ENCODE measurements at places on chromosomes 12 and 14.

GRCh38 chr12:71186571-71187288 lies 28.9 kb upstream of the TSPAN8 start:
- DNase-seq: no peak

DNA sequence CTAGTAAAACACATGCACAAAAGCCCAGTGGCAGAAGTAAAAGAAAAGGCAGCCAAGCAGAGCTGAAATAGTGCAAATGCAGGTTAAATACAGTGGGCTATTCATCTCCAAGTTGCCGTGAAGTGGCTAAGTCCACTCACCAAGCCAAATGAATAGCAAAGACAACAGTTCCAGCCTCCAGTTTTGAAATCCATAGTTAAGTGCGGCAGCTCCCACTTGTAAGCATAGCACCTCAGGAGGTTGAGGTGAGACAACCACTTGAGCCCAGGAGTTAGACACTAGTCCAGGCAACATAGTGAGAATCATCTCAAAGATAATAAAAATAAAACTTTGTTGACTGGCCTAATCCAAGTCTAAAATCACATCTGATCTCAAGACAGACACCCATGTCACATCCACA lies 9.8 kb upstream of the PHLDA1 start:
- no peak for DNase-seq

DNA sequence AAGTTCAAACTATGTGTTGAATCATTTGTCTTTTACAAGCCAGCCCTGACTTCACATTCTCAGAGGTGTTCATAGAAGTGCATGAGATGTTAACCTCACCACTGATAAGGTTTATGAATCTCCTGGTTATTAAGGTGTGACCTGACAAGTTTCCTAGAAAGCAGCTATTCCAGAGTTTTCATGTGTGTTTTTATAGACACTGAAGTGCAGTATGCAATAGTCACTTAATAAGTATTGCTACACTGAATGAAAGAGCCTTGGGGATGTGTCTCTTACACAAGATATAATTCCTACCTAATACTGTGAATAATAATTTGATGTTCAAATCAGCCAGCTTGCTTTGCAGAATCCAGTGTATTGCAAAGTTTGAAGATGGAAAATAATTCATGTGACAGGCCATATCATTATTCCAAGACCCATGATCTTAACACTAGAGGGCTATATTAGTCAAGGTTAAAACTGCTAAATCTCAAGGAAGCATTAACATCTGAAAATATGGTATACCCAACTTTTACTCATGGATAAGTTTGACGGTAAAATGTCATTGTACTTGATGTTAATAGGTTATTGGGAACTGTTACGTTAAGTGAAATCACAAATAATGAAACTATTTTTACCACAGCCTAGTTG lies 13.0 kb downstream of the SLC25A3 start:
- DNase-seq: no peak

DNA sequence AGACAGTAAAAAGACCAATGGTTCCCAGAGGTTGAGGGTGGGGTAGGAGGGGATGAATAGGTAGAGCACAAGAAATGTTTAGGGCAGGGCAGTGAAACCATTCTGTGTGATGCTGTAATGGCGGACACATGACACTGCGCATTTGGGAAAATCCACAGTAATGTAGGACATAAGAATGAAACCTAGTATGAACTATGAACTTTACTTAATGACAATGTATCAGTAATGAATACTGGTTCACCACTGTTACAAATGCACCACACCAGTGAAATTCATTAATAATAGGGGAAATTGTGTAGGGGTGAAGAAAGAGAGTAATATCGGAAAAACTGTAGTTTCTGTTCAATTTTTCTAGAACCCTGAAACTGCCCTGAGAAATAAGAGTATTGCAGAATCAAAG lies 5.6 kb downstream of the ERH start:
- no peak for DNase-seq

DNA sequence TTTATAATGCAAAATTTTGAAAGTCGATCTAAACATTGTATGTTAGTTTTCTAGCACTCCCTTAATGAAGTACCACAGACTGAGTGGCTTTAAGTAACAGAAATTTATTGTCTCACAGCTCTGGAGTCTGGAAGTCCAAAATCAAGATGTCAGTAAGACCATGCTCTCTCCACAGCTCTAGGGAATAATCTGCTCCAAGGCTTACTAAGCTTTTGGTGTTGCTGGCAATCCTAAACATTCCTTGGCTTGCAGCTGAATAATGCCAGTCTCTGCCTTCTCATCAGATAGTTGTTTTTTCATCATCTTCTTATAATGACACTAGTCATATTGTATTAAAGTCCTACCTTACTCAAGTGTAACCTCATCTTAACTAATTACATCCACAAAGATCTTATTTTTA lies 102.2 kb downstream of the RASSF9 start:
- no peak for DNase-seq

GRCh38 chr12:19373586-19373985 lies 65.7 kb upstream of the AEBP2 start:
- DNase-seq: no peak

- DNase-seq: no peak
These were observed 145.1 kb downstream of the SLC25A21 start for GRCh38 chr14:37027188-37027824.

DNA sequence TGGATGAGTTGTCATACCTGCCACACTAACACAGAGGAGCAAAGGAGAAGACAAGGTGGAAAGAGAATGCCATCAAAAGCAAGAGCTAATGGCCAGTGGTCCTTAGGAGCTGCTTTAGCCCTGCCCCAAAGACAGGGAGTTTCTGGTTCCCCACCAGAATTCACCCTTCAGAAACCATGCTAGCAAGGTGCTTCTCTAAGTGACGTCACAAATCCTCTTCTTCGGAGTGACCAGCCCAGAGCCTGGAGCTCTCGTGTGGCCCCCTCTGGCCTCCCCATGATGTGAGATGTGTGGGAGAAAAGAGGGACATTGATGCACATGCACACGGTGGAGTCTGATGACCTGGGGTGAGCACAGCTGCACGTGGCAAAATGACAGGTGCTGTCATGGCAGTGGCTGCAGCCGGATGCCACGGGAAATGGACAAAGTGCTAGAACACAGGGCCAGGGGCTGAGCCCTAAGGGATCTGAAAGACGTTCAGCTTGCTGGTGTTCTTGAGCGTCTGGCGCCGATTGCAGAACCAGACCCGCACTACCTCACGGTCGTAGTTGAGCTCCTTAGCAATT lies 16.9 kb upstream of the TFCP2 start:
- DNase-seq: no peak

- no peak for DNase-seq
These were observed 783.8 kb downstream of the VRK1 start for GRCh38 chr14:97581016-97581415.

GRCh38 chr14:57797160-57797559 lies 68.7 kb downstream of the SLC35F4 start:
- no peak for DNase-seq

- DNase-seq: no peak
These were observed 9.2 kb downstream of the CD69 start for GRCh38 chr12:9751204-9752144.

- no peak for DNase-seq
These were observed 244.8 kb downstream of the IPO8 start for GRCh38 chr12:30450872-30451271.

DNA sequence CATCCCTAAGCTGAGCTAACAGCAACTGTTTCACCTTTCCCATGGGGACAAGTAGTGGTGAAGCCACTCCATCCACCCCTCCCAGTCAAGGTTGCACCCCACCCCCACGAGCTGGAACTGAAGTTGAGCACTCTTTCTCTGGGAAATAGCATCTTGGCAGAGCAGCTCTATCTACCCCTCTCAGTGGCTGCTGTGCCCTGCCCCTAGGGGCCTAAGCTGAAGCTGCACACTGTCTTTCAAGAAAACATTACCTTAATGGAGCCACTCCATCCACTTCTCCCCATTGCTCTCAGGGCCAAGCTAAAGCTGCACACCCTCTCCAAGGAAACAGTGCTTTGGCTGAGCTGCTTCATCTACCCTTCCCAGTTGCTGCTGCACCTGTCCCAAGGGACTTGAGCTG lies 170.6 kb upstream of the CCDC196 start:
- DNase-seq: peak; percentile 29

GRCh38 chr14:50892255-50892654 lies 20.4 kb downstream of the ABHD12B start:
- no peak for DNase-seq

GRCh38 chr12:106804668-106805067 lies 30.2 kb downstream of the RIC8B start:
- no peak for DNase-seq

DNA sequence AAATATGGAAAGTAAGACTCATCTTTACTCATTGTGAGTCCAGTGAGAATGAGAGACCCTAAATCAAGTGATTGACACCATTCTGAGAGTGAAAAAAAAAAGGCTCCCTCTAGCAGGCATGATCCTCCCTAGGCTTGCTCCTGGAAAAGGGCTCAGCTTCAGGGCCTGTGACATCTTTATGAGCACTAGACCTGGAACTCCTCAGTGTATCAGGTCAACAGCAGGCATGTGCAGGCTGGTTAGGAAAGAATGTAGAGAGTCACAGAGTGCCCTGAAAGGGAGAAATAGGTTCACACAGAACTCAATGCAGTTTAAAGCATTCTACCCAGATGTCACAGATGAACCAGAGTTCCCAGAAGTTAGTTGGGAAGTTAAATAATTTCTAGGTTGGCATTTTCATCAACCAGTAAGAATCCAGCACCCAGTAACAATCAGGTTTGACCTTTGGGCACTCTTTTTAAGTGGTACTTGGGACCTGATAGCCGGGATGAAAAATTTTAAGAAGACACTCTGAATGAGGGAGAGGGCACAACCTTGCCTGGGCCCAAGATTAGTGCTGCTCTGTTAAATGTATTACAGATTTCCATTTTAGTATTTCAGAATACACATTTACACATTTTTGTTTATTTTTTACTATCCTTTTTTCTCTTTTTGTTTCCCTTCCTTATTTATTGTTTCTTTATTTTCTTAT lies 828.8 kb downstream of the C12orf50 start:
- DNase-seq: no peak

GRCh38 chr14:73935666-73936065 lies 14.2 kb downstream of the FAM161B start:
- DNase-seq: no peak

DNA sequence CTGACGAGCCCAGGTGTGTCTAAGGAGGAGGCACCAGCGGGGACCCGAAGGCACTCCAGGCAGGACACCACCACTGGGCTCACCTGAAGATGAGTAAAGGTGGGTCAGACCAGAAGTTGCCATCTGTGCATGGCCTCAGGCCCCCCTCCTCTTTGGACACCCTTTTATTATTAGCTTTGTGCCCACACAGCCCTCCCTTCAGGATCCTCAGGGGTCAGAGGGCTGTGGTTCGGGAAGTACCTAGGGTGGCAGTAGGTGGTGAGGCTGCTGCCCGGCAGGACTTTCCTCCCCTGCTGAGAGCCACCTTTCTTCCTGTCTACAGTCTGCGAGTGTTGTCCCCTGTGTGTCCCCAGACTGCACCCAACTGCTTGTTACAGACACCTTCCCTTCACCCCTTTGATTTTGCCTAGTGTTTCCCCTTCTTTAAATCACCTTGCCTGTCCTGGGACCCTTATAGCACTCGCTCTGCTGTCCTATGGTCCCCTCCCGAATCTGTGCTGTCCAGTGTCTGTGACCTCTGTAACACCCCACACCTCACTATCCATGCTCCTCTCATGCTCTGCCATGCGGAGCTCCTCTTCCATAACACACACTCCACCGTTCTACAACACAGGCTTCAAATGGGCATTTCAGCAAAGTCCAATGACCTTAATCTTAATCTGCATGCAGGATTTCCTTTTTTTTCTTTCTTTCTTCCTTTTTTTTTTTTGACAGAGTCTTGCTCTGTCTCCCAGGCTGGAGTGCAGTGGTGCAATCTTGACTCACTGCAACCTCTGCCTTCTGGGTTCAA lies 25.7 kb downstream of the SOAT2 start:
- DNase-seq: no peak

- no peak for DNase-seq
These were observed 28.6 kb downstream of the DUSP6 start for GRCh38 chr12:89323568-89324218.

DNA sequence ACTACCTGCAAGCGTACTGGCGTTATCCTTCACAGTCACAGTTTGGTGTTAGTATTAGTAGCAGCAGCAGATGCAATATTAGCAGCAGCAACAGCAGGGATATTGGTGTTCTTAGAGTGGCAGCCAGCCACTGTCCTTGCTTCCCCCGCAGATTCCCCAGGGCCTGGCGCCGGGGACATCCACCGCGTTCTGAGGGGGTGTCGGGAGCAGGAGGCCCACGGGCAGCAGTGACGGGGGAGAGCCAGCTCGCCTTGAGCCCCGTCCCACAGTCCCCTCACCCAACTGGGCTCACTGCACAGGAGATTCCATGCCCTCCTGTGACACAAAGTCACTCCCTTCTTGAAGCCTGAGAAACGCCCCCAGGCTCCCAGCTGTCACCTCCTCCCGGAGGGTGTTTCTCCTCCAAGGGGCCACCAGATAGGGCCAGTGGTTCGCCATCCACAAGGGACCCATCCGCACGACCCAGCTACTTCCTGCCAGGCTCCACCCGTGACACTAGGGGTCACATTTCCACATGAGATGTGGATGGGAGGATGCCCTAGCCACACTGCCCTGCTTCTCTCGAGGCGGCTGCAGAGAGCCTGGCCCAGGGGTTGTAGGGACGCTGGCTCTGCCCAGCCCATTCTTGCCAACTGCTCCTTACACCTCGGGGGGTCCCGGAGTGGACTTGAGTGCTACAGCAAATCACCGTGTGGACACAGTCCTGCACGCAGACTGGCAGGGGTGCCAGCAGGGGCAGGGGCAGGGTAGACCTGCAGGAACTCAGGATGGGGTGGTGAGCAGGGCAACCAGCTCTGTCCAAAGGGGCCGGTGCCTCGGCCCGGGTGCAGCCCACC lies 123.1 kb downstream of the PIWIL1 start:
- no peak for DNase-seq

DNA sequence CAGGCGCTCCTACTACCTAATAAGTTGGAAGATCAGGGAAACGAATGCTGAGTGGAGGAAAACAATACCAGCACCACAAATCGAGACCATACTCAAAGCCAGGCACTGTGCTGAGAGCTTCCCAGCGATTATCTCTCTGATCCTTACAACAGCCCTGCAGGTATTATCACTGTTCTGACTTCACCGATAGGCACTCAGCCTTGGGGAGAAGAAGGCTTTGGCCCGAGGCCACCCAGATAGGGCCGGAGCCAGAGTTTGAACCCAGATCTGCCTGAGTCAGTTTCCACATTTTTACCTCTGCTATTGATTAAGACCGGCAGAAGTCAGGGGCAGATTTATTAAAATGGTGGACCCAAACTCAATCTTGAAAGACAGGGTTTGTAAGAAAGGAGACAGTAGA lies 4.9 kb downstream of the SVOP start:
- no peak for DNase-seq

DNA sequence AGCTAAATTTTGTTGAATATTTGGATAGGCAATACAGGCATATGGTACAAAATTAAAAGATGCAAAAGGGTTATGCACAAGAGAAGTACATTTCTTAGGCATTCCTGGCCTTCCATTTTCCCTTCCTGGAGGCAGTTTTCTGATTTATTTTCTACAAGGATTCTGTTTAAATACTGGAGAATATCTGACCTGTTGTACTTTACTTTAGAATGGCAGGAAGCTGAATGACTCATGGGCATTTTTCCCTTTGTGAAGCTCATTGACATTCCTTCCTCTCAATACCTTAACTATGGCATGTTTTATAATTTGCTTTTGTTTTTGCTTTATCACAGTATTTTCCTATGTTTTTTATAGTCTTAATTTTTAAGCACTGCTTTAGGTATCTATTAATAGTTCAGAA lies 62.7 kb downstream of the RCOR1 start:
- DNase-seq: no peak

- DNase-seq: no peak
These were observed 57.1 kb downstream of the LRRK2 start for GRCh38 chr12:40281791-40282364.

- DNase-seq: no peak
These were observed 71.7 kb upstream of the FERMT2 start for GRCh38 chr14:53022593-53022992.

GRCh38 chr12:10957741-10958140 lies 18.7 kb upstream of the TAS2R14 start:
- DNase-seq: no peak

Data from NCI-H1436 (cell line).